ENCODE measurements at places on chromosomes 13 and 19.

- DNase-seq = no peak
Observed at GRCh38 chr19:49064768-49065611, at the start of gene NTF4. Gene NTF4 (minus strand): TSS chr19:49064818. CDS start chr19:49061997, 2,821 bp downstream.

DNA sequence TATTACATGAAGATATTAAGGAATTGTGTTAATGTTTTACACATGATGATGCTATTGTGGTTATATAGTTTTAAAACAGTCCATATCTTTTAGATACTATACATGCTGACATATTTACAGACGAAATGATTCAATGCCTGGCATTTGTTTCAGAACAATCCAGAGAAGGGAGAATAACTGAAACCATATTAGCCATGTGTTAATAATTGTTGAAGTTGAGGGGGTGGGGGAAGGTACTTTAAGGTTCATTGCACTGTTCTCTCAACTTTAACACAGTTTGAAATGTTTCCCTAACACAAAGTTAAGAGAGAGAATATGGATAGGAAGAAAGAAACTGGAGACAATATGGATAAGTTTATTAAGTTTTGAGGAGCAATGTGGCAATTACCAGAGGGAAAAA lies 5.8 kb downstream of the CRYL1 start:
- no peak for DNase-seq

DNA sequence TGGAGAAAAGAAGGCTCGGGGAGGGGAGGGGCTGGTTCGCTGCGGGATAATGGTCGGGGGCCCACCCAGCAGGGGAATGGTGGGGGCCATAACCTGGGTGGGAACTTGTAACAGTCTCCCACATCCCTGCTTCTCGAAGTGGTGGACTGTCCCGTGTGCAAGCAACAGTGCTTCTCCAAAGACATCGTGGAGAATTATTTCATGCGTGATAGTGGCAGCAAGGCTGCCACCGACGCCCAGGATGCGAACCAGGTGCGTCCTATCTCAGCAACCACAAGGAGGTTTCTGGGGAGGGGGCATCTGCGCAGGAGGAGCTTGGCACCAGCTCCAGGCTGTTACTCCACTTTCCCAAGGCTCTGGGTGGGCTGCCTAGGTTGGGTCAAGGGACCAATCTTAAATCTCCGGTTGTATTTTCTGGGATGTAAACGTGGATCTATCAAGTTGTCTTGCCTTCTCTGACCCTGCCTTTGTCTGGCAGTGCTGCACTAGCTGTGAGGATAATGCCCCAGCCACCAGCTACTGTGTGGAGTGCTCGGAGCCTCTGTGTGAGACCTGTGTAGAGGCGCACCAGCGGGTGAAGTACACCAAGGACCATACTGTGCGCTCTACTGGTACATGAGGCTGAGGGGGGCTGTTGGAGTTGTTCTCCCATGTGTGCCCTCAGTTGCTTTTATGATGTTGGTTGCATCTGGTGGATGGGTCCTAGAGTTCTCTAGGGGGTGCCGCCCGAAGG lies 1.6 kb downstream of the TRIM28 start:
- peak; percentile 67 for DNase-seq

GRCh38 chr13:72104656-72105180 lies 237.7 kb upstream of the DACH1 start:
- DNase-seq = no peak

DNA sequence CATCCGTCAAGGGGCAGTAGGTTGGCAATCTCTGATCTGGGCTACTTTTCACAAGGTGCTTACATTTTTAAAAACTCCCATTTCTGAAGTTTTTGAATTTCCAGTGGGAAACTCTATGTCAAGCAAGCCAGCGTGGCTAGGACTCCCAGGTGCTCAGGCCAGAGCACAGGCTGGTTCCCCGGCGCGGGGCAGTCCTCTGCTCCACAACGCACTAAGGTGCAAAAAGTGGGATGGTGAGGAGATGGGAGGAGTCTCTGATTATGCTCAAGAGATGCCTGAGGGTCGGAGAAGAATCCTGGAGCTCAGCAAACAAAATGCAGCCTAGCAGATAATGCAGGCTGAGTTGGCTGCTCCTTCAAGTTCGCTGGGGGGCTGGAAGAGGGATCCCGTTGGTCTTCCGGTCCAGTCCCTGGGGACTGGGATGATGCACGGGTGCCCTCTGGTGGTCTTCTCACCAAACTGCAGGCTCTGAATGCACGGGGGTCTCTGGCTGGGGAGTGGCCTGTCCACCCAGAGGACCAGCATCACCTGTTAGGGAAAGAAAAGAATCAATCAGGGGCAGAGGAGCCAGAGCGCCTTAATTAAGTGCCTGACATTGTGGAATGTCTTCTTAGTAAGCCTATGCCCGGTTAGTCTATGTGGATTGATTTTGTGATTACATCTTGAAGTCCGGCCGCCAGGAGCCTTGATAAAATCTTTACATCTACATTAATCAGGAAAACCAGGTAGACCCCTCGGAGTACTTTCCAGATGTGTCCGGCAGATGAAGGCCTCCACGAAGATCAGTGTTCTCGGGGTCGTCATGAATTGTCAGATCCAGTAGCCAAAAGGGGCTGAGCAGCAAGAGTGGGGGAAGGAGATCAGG lies 244.4 kb upstream of the MAB21L1 start:
- DNase-seq = peak; percentile 74

GRCh38 chr19:18966307-18966706 lies 25.3 kb upstream of the HOMER3 start:
- DNase-seq = no peak

DNA sequence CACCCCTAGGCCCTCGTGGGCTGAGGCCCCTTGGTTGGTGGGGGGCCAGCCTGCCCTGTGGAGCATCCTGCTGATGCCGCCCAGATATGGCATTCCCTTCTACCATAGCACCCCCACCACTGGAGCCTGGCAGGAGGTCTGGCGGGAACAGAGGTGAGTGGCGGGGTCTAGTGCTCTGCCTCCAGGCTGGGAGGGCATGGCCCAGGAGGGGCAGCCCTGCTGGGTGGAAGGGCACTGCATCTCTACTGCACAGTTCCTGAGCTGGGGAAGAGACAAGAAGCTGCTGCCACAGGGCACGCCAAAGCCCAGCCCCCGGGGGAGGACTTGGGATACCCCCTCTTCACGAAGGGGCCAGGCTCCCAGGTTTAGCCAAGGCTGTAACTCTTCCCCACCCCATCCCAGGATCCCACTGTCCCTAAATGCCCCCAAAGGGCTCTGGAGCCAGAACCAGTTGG lies 2.4 kb upstream of the KMT2B start:
- DNase-seq = no peak

- DNase-seq = no peak
Observed at GRCh38 chr19:3471954-3472655, 8.2 kb downstream of the SMIM24 start.

GRCh38 chr13:92843549-92843948 lies 383.1 kb upstream of the GPC6 start:
- DNase-seq = no peak

- DNase-seq = no peak
Observed at GRCh38 chr13:70987043-70987442, 878.8 kb upstream of the KLHL1 start.

GRCh38 chr13:34345258-34345965 lies 527.5 kb downstream of the RFC3 start:
- DNase-seq = no peak

- DNase-seq = no peak
Observed at GRCh38 chr13:94813920-94814475, 101.7 kb upstream of the SOX21 start.

DNA sequence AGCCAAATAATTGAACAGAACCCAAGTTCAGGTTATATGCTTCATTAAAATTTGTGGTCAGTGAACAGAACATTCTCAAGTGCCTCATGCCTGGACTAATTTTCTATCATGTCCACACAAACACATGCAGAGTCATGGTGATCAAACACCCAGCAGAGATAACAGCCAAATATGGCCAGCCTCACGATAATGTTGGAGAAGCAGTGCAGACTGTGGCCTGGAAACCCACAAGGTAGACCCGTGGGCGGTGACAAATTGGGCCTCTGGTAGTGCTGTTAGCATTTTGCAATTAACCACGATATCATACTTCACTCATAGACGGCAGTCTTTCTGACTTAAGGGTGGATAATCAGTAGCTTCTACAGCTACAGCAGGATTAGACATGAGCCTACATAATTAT lies 35.0 kb upstream of the VWA8 start:
- DNase-seq = no peak

GRCh38 chr19:38425810-38426466 lies at the start of gene RASGRP4:
Gene RASGRP4 (minus strand): TSS chr19:38426219. CDS start chr19:38426091, 128 bp downstream.
- DNase-seq = no peak

- DNase-seq = no peak
Observed at GRCh38 chr13:27053902-27054595, 117.6 kb downstream of the USP12 start.

DNA sequence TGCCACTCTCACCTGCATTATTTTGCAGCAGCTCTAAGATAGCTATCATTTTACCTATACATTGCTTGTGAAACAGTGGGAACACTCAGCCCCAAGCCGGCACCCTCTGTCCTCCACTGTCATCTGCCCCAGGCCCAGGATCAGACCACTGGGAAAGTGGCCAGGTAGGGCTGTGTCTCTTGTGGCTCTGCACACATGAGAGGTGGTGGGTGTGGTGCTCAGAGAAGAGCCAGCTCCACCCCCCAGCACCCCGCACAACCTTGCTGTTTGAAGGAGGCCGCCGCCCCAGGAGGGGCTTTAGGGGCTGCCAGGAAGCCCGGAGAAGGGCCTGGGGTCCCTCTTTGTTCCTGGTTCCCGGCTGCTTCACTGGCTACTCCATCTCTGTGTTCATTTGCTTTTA lies 26.6 kb downstream of the PPP1R37 start:
- no peak for DNase-seq

DNA sequence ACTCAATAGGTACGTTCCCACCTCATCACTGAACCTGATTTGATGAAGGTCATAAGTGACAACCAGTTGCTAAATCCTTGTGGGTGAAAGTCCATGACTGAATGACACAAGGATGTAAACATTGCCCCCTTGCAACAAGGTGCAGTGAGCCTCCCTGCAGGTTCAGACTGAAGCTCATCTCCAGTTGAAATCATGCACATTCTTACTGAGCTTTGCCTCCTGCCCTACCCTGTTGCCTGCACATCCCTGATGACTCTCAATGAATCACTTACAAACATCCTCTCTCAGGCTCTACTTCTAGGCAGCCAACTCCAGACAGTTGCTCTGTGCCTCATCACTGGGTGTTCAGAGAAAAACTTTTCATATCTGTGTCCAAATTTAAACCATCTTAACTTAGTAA lies 42.5 kb upstream of the ARGLU1 start:
- DNase-seq = no peak

DNA sequence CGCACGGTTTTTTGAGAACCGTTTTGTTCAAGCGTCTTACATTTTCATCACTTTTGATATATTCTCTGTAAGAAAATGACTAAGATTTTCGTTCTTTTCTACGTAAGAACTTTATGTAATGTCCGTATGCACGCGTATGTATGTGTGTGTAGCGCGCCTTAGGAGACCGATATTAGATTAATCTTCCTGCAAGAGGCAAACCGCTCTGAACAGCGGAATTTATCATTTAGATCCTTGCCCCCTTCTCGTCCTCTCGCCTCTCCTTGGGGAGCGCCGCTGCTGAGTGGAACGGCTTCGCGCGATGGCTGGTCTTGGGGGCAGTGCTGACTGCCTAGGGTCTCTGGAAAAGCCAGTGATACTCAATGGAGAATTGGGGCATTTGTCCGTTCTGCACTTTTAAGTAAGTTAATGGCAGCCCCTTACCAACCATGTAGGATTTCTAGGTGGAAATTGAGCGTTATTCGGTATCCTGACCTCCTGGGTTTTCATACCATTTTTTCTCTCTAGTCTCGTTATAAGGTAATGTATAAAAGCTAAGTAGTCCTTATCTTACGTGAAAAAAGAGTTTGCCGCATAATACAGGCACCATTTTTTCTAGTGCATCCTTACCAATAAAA lies 4.7 kb downstream of the MAB21L1 start:
- no peak for DNase-seq

- DNase-seq = no peak
Observed at GRCh38 chr13:112731667-112732616, 42.1 kb downstream of the ATP11A start.

GRCh38 chr13:113559061-113559460 lies 25.5 kb upstream of the TFDP1 start:
- DNase-seq = no peak

GRCh38 chr13:98543378-98544103 lies 33.4 kb downstream of the STK24 start:
- no peak for DNase-seq

DNA sequence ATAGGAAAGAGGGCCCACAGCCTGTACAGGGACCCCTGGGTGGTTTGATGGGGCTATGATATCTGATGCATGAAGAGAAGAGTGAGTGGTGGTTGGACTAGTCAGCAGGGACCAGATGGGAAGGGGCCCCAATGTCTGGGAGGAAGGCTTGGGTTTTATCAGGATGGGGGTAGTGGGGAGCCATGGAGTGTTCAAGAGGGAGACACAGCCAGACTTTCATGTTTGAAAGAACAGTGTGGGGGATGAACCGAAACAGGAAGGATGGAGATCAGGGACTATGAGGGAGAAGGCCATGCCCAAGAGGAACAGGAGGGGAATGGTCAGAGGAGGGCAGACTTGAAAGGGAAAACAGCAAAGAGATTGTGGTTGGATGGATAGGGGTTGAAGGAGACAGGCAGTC lies 63.1 kb downstream of the UNC13A start:
- no peak for DNase-seq

DNA sequence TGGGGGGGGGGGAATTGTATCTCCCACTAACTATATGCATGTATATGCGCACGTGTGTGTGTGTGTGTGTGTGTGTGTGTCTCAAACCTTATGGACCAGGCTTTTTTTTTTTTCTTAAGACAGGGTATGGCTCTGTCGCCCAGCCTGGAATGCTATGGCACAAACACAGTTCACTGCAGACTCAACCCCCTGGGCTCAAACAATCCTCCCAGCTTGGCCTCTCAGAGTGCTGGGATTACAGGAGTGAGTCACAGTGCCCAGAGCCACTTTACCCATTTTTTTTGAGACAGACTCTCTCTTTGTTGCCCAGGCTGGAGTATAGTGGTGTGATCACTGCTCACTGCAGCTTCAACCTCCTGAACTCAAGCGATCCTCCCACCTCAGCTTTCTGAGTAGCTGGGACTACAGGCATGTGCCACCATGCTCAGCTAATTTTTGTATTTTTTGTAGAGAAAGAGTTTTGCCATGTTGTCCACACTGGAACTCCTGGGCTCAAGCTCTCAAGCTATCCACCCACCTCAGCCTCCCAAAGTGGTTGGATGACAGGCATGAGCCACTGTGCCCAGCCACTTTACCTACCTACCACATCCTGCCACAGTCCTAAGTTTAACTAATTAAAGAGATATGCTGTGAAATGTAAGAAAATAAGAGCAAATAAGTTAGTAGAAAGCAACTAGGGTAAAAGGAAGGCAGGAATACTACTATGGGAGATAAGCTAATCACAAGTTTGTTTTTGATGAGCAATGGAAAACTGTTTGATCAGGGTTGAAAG lies 2.4 kb downstream of the ZMYM5 start:
- DNase-seq = no peak

DNA sequence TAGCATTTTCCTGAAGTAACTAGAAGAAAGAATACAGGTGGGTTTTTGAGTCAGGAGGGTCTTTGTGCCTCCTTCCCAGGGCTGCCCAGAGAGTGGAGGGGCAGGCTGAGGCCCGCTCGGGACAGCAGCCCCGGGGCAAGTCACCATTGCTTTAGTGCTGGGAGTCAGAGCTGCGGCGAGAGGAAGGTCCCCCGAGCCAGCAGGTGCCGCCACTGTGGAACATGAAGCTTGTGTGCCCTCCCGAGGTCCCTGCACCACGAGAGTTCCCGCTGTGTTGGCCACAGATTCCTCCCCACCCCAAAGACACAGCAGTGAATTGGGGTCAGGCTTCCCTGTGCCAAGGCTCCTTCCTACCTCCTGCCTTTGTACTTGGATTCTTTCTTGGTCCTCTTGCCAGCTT lies 50.9 kb upstream of the TEX29 start:
- DNase-seq = no peak

Data from sigmoid colon (tissue), 7 donors.